SIG-M5 (cell line): ENCODE measurements at places on chromosomes 4 and X.

- no peak for DNase-seq
Measured at GRCh38 chr4:92303621-92304027, at the start of gene GRID2. GRID2 (plus strand) TSS chr4:92303966.

DNA sequence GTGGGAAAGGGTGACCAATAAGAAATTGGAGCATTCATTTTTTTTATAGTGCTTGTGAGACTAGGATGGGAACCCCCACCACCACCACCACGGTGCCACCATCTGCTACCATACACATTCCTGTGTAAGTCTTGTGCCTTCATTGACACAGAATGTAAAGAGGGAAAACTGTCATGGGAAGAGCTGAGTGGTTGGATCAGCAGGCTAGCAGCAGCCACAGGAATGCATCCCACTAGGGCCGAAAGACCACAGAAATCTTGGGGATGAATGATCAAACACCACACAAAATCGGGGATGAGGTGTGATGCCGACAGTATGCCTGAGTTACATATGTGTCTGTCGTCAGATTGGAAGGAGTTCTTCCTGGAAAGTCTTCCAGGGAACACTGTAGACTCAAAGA lies 69.2 kb downstream of the SRPX start:
- no peak for DNase-seq

GRCh38 chr4:168070903-168071302 lies 21.4 kb upstream of the ANXA10 start:
- DNase-seq, result no peak

- DNase-seq, result no peak
Measured at GRCh38 chrX:78753571-78753970, 6.1 kb downstream of the LPAR4 start.

GRCh38 chrX:107662824-107663223 lies 34.5 kb downstream of the PRPS1 start:
- no peak for DNase-seq

GRCh38 chr4:138410266-138410665 lies 168.1 kb upstream of the SLC7A11 start:
- no peak for DNase-seq

GRCh38 chrX:11533199-11533651 lies 132.5 kb downstream of the ARHGAP6 start:
- DNase-seq, result peak; percentile 45

DNA sequence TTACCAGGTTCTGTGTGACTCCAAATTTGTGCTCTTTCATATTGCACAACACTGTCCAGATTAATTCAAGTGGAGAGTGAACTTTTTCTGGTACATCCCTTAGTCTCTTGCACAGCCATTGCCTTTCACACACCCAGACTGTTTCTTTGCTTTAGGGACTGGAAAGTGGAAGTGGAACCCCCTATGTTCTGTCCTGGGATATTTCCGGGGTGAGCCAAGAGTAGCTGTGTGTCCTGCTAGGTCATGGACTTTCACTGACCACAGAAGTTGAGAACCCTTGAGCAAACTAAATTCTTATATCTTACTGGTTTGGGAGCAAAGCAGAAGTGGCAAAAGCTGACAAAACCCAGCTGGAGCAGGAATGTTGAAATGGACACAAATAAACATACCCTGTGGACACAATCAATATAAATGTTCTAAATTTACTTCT lies 10.3 kb upstream of the VSIG4 start:
- DNase-seq, result no peak

GRCh38 chr4:128286474-128287058 lies 1.0 kb downstream of the PGRMC2 start:
- no peak for DNase-seq

DNA sequence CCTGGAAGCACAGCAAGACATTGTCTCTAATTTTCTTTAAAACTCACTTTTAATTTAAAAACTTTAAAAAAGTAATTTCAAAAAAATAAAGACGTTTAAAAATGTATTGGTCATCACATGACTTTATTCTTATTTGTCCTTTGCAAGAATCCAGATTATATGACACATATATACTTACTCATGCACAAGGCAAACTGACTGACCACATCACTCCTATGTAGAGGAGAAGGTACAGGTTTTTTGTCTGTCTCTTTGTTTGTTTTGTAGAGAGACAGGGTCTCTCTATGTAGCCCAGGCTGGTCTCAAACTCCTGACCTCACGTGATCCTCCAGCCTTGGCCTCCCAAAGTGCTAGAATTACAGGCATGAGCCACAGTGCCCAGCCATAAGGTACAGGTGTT lies 28.6 kb downstream of the MAML3 start:
- no peak for DNase-seq

- DNase-seq, result no peak
Measured at GRCh38 chr4:7295197-7295910, 103.0 kb downstream of the SORCS2 start.

DNA sequence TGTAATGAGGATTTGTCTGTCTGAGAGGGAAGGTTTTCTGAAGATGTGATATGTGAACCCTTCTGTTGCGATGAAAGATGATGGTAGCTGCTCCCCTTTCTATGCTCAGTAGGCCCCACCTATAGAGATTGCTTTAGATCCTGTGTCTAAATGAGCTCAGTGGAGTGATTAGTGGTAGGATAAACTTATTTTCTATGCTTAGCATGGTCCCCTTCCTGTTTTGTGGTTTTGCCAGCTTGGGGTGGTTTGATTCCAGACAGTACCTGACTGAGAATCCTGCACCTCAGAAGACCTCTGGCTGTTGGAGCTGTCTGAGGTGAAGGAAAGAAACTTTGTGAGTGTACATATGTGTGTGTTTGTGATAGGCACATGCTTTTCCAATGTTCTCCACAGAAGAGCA lies 17.7 kb downstream of the MSN start:
- DNase-seq, result no peak

DNA sequence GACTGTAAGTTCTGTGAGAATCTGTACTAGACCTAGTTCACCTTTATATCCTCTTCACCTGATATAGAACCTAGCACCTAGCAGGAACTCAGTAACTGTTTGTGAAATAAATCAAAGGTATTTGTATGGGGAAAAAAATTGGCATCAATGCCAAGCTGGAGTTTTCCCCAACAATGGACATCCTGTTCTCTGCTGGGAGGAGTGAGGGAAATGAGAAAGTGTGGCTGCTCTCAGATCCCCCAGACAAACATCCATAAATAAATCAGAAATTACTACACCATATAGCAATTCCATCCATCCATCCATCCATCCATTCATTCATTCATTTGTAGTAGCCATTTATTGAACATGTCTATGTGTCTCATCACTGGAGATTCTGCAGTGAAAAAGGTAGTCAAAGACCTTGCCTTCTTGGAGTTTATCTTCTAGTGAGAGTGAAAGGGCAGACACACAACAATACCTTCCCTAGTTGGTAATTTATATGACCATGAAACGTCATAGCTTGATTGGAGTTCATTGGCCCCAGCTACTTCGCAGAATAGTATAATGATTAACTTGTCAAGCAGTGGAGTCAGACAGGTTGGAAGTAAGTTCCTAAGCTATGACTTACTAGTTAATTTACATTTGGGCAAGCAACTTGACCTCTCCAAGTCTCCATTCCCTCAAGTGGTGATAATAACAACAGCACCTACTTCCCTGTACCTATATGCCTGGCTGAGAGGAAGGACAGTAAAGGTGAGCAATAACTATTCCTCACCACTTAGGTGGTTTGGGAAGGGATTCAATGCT lies 98.7 kb upstream of the KIT start:
- DNase-seq, result no peak

DNA sequence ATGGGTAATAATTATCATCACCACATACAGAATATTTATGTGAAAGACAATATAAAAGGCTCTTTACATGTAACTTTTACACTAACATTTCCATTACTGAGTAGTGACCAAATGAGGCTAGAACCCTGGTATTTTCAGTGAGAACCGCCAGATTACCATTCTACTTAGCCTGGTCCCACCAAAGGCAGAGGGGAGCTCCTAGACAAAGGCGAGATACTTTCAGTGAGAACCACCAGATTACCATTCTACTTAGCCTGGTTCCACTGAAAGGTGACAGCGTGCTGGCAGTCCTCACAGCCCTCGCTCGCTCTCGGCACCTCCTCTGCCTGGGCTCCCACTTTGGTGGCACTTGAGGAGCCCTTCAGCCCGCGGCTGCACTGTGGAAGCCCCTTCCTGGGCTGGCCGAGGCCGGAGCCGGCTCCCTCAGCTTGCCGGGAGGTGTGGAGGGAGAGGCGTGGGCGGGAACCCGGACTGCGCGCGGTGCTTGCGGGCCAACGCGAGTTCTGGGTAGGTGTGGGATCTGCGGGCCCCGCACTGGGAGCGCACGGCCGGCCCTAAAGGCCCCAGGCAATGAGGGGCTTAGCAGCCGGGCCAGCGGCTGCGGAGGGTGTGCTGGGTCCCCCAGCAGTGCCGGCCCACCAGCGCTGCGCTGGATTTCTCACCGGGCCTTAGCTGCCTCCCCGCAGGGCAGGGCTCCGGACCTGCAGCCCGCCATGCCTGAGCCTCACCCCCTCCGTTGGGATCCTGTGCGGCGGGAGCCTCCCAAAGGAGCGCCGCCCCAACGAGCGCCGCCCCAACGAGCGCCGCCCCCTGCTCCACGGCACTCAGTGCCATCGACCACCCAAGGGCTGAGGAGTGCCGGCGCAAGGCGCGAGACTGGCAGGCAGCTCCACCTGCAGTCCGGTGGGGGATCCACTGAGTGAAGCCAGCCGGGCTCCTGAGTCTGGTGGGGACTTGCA lies 1276.1 kb downstream of the PCDH7 start:
- DNase-seq, result no peak

GRCh38 chr4:53450773-53451172 lies 73.3 kb downstream of the FIP1L1 start:
- no peak for DNase-seq

DNA sequence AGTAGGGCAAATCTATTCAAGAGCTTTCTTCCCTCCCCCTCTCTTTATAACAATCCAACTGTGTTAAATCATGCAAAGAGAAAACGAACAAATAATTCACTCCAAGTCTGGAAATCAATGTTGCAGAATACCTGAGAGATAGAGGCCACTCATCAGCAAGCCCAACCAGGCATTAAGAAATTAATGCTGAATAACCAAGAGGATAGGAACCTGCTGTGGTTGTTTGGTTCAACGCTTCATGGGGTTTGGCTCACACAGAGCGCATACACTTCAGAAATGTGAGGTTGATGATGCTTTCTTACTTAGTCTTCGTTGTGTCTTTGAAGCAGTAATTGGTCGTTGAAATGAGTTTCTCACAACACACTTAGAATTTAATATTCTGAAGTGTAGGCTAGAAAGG lies 1540.0 kb upstream of the PABPC4L start:
- no peak for DNase-seq

- no peak for DNase-seq
Measured at GRCh38 chr4:53591372-53591892, at the start of gene LNX1. LNX1 (minus strand) TSS chr4:53591486; CDS start chr4:53574002, 17,484 bp downstream.

DNA sequence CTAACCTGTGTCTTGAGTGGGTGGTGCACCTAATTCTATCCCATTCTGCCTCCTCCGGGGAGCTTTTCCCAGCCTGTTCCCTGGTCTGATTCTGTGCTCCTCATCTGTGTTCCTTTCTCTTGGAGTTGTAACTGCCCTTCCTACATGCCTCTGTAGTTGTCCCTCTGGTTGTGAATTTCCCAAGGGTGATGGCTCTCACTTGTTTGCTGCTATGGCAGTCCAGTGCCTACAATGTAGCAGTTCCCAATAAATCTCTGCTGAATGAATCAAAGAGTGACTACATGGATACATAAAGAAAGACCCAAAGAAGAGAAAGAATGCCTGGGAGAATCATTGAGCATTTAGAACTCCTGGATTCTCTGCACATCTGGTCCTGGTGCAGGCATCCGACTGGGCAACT lies 141.6 kb downstream of the HS3ST1 start:
- no peak for DNase-seq

- DNase-seq, result no peak
Measured at GRCh38 chr4:80259817-80260216, 6.6 kb upstream of the FGF5 start.

DNA sequence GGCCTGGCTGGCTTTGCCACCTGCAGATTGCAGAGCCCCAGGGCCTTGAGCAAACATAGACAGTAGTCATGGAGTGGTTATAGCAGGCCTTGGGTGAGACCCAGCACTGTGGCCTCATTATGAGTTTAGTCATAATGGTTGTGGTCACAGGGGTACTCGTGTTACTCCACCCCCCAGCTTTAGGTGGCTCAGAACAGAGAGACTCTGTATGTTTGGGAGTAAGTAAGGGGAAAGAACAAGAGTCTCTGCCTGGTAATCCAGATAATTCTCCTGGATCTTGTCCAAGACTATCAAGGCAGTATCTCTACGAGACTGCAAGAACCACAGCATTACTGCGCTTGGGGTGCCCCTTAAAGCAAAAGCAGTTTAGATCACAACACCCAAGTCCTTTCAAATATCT lies 62.3 kb upstream of the SCRG1 start:
- DNase-seq, result no peak

DNA sequence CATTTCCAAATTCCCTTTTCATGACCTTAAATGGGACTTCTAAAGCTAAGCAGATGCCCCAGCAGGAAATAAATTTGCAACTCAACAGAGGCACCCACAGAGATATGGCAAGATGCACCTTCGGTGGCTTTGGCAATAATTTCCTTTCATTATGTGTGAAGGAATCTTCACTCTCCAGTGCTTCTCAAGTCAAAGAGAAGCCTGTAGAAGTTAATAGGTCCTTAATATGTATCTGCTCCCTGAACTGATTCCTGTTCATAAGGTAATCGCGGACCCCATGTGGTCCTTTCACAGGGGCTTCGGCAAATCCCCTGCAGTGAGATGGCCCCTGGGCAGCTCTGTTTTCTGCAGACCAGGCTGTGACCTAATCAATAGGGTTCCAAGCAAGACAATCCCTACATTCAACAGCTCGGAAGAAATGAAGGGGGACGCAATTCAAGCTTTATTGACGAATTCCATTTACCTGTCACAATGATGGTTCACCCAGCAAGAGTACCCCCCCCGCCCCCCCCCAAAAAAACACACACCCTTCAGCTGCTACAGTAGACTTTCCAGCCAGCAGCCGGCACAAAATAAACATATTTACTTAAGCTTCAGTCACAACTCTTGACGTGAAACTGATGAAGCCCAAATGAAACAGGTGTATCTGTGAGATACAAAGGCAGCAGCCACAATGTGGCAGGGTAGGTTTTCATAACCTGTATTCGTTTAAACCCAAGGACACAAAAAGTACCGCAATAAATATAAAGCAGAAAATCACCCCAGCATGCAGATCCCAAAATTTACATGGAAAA lies 35.3 kb downstream of the FAT1 start:
- no peak for DNase-seq

- DNase-seq, result no peak
Measured at GRCh38 chrX:9638871-9639270, 126.8 kb downstream of the GPR143 start.

DNA sequence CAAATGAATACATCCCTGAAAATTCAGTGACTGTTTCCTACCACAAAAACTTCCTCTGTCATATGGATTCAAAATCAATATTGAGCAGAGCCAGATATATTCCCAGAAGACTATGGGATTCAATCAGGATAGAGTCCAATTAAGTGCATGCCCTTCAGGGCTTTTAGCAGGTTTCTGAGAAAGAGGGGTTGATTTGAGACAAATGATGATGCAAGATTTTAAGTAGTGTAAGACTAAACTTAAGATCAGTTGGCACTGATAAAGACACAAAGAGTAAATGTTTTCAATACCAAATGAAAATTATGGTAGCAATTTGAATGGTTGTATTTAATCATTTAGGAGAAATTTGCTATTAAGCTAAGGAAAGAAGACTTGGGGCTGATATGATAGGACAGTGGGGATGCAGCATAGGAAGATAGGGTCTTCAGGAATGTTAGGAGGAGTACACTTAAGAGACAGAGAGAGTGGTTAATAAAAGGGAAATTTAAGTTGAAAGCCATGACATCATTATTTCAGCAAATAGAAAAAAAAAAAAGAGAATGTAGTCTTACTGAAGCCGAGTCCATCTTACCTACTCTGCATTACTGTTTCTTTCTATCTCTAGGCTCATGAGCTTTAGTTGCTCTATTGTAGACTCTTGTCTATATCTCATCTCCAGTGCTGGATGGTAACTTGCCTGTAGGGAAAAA lies 32.0 kb upstream of the XK start:
- DNase-seq, result no peak
